ENCODE measurements at places on chromosomes 5 and 9.

GRCh38 chr9:95791286-95791685 is 84.2 kb upstream of the ERCC6L2 start:
- DNase-seq, result no peak

GRCh38 chr5:44953078-44953477 is 144.3 kb downstream of the MRPS30 start:
- DNase-seq, result no peak

DNA sequence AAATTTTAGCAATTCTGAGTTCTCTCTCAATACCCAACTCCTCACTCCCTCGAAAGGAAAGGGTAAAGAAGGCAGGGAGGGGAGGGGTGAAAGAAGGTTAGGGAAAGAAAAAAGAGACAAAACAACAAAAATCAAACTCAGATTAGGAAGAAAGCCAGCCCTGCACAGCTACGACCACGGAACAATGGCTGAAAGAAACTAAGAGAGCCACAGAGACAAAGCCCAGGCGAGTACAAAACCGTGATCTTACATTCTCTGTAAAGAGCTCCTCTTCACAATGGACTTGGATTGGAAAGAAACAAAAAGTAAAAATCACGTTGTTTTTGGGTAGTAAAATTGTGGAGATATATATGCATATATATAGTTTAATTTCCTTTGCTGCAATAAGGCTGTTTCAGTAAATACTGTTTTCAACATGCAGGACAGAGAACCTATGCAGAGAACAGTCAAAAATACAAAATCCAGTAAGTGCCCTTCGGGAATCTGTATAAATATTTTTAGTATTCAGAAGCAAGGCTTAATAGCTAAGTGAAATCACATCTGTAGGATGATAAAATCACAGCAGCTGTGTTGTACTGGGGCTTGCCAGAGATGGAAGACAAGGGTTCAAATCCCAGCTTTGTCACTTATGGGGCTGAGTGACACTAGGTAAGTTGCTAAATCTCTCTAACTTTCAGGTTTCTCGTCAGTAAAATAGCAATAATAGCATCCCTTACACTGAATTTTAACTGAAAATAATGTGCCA is 16.9 kb downstream of the PSMB7 start:
- no peak for DNase-seq

GRCh38 chr9:2570615-2571479 is 50.7 kb upstream of the VLDLR start:
- peak; percentile 92 for DNase-seq

DNA sequence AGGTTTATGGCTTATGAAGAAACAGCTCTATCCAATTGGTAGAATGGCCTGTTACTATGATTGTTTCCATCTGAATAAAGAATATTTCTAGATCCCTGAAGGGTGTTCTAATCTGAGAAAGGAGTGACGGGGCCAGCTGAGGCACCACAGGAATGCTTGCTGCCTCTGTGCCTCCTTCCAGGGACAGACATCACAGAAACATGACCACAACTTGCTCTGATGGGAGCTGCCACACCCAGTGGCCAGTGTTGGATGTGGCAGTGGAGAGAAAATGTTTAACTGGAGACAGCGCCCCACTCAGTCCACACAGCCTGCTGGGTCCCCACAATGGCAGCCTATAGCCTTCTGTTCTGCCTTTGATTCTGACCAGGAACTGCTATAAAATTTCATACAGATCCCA is 38.6 kb upstream of the TESK1 start:
- DNase-seq, result no peak

- DNase-seq, result peak; percentile 72
Measured at GRCh38 chr5:4700069-4700468, 440.1 kb upstream of the ADAMTS16 start.

DNA sequence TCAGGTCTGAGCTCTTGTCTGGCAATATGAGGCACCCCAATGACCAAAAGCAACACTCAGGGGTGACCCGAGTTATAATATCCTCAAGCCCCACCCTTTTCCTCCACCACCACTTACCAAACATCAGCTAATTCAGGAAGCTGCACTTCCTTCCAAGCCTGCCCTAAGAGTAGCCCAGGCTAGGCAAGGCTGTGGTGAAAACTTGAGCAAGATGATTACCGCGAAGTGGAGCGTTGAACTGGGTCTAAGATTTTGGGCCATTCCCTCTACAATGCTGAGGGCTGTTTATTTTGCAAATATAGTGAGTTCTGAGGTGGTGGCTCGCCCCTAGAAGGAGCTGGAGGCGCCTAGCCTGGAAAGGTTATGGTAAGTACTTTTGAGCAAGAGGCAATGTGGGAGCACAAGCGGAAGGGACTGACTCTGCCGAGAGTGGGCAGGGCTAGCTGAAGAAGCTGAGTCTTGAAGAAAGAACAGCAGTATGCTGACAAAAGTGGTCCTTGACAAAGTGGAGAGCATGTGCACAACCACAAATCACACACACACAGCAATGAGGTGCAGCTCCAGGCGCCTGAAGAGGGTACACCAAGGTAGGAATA is at the start of gene HK3:
Gene HK3, minus strand, starts transcription at position 51 of the 596 bp plus-strand sequence. CDS start 3,187 bp downstream, outside the sequence.
- DNase-seq, result no peak

DNA sequence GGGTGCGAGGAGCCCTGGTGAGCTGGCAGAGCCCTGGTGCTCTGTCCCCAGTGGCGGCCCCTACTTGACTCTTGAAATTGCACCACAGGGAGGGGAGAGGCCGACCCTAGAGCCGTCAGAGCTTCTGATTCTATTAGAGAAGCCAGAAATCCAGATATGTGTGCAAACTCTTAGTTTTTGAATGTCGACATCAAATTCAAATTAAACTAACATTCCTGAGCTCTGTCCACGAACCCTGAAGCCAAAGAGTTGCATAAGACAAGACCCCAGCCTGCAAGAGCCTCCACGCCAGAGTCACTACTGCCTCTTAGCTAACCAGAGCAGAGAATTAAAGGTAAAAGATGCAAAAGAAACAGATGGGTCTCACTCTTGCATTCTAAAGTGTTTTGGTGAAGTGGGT is 29.8 kb upstream of the MSX2 start:
- DNase-seq, result no peak

- DNase-seq, result no peak
Measured at GRCh38 chr9:125258160-125258785, 3.4 kb upstream of the GAPVD1 start.

DNA sequence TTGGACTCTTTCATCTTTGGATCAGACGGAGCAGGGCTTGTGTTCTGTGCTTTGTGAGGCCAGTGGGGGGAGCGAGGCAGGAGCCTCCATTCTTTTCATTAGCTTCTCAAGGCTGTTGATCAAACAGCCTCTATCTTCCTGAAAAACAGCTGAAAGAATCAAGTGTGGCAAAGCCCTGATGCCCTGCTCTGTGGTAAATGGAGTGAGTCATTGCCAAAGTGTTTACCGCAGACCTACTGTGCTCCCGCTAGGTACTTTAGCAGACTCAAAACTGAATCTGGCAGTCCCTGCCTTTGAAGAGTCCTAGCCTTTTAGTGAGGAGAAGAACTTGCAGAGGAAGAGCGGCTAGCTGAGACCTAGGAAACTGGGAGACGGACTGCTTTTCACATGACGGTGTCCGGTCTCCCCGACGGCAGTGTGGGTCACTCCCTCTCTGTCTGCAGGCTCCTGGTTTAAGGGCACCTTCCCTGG is 3.3 kb downstream of the ANKRD33B start:
- no peak for DNase-seq

DNA sequence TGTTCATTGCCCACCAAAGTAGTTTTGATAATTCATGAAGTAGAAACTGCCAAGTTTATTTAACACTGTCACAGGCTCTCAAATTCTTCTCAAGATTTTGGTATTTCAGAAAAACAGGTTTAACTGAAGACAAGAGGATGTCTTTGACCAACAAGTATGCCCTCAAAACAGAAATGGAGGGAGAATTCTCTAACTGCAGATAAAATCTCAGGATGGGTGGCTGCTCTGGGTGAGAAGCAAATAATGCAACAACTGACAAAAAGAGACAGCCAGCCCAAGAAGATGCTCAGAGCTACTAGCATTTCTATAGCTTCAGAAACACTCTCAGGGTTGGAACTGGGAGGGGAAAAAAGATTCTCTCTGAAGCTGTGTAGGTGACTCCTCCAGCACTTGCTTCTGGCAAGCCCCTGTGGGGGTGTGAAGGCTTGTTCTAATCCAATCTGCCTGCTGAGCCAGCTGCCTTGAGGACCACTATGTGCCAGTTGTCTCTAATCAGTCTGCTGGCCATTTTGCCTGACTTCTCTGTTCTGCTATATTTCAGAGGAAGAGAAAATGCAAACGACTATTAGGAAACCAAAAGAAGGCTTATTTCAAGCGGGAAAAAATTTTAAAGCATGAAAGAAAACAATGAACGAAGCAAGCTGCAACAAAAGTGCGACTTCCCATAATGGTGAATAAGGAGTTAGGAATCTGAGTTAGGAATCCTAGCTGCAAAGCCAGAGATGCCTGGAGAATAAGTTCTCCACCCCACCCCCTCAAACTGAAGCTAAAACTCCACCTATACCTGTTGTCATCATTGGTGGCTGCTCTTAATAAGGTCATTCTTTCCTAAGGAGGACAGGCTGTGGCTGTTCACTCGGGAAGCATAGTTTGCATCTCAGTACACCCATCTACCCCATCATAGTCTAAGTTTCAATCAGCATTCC is 147.5 kb downstream of the GNAQ start:
- no peak for DNase-seq

- no peak for DNase-seq
Measured at GRCh38 chr9:96217294-96217707, 84.7 kb downstream of the HSD17B3 start.

- no peak for DNase-seq
Measured at GRCh38 chr9:73597039-73597438, 445.4 kb downstream of the ANXA1 start.

DNA sequence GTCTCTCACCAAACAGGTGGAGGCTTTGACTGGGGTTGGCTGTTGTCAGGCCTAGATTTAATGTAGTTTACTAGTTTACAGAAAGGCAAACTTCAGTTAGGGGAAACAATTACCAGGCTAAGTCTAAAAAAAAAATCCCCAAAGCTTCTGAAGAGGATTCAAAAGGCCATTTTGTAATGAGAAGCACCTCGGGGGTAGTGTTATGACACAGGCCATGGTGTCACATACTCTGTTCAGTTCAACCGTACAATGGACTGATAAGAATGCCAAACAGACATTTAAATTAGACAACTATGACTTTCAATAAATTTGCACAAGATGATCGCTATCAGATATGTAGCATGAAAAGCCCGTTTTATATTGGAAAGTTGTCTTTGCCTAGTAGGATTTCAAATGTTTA is 120.1 kb upstream of the PCA3 start:
- no peak for DNase-seq

- DNase-seq, result no peak
Measured at GRCh38 chr9:109963079-109963478, 183.1 kb downstream of the PALM2AKAP2 start.

DNA sequence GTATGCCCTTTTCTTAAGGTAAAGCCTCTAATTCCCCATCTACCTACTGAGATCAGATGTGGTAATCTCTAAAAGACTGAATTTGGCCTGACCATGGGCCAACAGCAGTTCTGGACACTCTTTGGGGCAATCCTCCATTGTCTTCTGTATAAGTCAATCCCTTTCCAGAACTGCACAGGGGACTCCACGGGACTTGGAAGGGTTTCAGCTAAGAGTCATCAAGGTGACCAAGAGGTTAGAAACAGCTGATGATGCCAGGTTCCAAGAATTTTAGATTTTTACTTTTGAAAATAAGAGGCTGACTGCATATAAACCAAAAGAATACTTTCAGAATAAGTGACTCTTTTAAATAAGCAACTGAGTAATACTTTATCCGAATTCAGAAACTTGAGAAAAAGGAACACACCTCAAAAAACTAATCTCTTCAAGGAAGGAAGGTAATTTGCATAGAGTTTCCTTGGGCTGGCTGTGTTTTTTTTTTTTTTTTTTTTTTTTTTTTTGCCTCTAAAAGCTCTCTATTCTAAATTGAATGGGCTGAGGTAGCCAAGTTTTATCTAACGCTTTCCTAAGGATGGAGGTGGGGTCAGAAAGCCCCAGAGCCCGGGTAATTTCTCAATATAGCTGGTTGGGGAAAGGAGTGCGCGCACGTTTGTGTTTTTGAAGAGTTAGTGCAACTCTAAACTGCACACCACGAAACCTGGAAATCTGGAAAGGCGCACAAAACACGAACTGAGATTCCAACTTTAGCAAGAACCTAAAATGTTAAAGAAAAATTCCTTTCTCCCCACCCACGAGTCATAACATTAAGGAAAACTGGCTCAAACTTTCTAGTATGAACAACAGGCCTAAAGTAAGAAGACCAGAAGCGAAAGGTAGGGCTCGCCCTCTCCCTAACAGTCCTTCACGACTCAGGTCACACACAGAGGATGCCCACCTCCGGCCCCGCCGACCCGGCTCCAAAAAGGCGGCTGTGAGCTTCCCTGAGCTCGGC is 1.3 kb downstream of the VCP start:
- DNase-seq, result no peak

GRCh38 chr5:154923441-154924430 is 14.3 kb downstream of the GEMIN5 start:
- no peak for DNase-seq

DNA sequence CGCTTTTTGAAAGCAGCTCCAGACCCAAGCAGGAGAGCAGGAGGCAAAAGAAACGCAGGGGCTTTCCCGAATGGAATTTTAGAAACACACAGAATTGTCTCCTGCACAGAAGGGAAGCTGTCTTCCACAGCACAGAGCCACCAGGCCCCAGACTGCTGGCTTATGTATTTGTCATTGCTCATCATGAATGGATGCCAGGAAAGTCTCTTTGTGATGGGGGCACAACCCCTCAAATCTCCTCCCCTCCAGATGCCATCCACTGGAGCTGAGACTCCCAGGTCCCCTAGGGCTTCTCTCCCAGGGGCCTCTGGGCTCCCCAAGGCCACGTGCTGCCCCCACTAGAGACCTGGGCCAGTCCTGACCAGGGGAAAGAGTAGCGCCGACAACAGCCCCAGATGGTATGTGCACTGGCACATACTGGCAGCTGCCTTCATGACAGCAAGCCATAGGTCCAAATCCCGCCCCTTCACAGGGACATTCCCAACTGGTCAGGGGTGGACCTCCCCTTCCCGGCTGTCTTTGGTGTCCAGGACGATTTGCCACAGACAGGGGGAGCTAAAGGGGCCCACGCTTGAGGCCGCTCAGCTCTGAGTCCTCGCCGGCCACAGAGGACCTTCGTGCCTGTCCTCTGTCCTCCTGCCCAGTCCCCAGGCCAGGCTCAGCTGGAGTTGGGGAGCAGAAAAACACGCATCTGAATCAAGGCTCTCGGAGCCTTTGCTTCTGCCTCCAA is 127.8 kb downstream of the KCNIP1 start:
- DNase-seq, result peak; percentile 57

GRCh38 chr5:103006921-103007320 is 113.0 kb downstream of the GIN1 start:
- no peak for DNase-seq

- DNase-seq, result no peak
Measured at GRCh38 chr5:96339862-96340261, 93.2 kb downstream of the PCSK1 start.

GRCh38 chr9:86408121-86408520 is 53.9 kb upstream of the TUT7 start:
- DNase-seq, result no peak

GRCh38 chr5:158468444-158468843 is 609.5 kb upstream of the CLINT1 start:
- no peak for DNase-seq

DNA sequence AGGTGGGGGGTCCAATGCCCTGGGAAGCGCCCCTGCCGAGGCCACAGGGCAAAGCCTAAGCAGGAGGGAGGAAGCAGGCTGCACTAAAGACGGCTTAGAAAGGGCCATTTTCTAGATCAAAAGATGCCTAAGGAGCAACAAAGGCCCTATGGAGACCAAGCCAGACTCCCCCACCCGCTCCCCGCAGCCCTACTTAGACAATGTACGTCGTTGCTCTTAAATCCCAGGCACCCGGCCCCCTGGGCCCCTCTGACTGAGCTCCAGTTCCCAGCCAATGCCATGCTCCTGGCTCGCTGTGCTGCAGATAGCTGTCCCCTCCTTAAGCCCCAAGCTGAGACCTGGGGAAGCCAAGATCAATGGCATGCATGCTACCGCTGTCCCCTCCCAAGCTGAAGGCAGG is 10.3 kb downstream of the IPPK start:
- DNase-seq, result no peak
